Naive B cell (primary cell): ENCODE measurements at places on chromosomes 16 and 17. TPM values are rescaled to one million over a fixed set of nuclear protein-coding genes. Genes with fewer than 3 reads are reported as not detected.

TMIGD1 gene
- not detected for polyA plus RNA-seq

PRSS8 gene
- polyA plus RNA-seq, result not detected

HAS3 gene
- 0.26 TPM for polyA plus RNA-seq

TADA2A gene
- polyA plus RNA-seq, result 5.5 TPM

DUXB gene
- not detected for polyA plus RNA-seq

C16orf92 gene
- not detected for polyA plus RNA-seq

PLEKHM1 gene
- polyA plus RNA-seq, result 14.8 TPM

MYH3 gene
- 0.41 TPM for polyA plus RNA-seq

PEMT gene
- polyA plus RNA-seq, result 28.0 TPM

SLC16A13 gene
- polyA plus RNA-seq, result 2.9 TPM

TP53TG3B gene
- not detected for polyA plus RNA-seq

VPS9D1 gene
- polyA plus RNA-seq, result not detected

NPTX1 gene
- not detected for polyA plus RNA-seq

SBK1 gene
- 0.22 TPM for polyA plus RNA-seq

CHST4 gene
- not detected for polyA plus RNA-seq

VTN gene
- polyA plus RNA-seq, result not detected

TNP2 gene
- not detected for polyA plus RNA-seq

TSNAXIP1 gene
- not detected for polyA plus RNA-seq

PRSS53 gene
- 0.53 TPM for polyA plus RNA-seq

MYH8 gene
- not detected for polyA plus RNA-seq

GLOD4 gene
- 68.9 TPM for polyA plus RNA-seq

ARL16 gene
- 32.8 TPM for polyA plus RNA-seq

TP53TG3 gene
- polyA plus RNA-seq, result not detected

GSG1L2 gene
- polyA plus RNA-seq, result not detected

CACNG3 gene
- polyA plus RNA-seq, result not detected

KSR1 gene
- polyA plus RNA-seq, result 4.4 TPM

PRSS22 gene
- not detected for polyA plus RNA-seq

HYDIN gene
- not detected for polyA plus RNA-seq

SPNS2 gene
- not detected for polyA plus RNA-seq

TLCD2 gene
- polyA plus RNA-seq, result not detected

CEMP1 gene
- 2.4 TPM for polyA plus RNA-seq

SMIM5 gene
- 0.93 TPM for polyA plus RNA-seq
